ENCODE measurements at places on chromosomes 7 and 10. TPM values are rescaled to one million over a fixed set of nuclear protein-coding genes. Genes with fewer than 3 reads are reported as not detected.

TEX47 gene
- total RNA-seq = not detected

DPYSL4 gene
- total RNA-seq = 47.1 TPM

ASIC3 gene
- total RNA-seq = not detected

SFRP4 gene
- 5.2 TPM for total RNA-seq

C10orf53 gene
- not detected for total RNA-seq

ASB10 gene
- not detected for total RNA-seq

CHAT gene
- total RNA-seq = not detected

EGR2 gene
- 4.9 TPM for total RNA-seq

LIPM gene
- total RNA-seq = not detected

INA gene
- total RNA-seq = 0.36 TPM

C7orf57 gene
- not detected for total RNA-seq

UBTD1 gene
- 36.5 TPM for total RNA-seq

STOX1 gene
- not detected for total RNA-seq

ASZ1 gene
- total RNA-seq = not detected

RASSF4 gene
- total RNA-seq = 18.6 TPM

CACNA2D1 gene
- 69.7 TPM for total RNA-seq

SDK1 gene
- total RNA-seq = 0.72 TPM

PSAP gene
- 878 TPM for total RNA-seq

DHX32 gene
- total RNA-seq = 34.0 TPM

C1GALT1 gene
- 30.0 TPM for total RNA-seq

RET gene
- total RNA-seq = under 0.01 TPM

CLCN1 gene
- total RNA-seq = not detected

CLDN3 gene
- not detected for total RNA-seq

TEX36 gene
- not detected for total RNA-seq

TWNK gene
- total RNA-seq = 12.0 TPM

MYO3A gene
- not detected for total RNA-seq

AKR1D1 gene
- not detected for total RNA-seq

FEZF1 gene
- total RNA-seq = not detected

GNGT1 gene
- not detected for total RNA-seq

AP4M1 gene
- 23.0 TPM for total RNA-seq

PLEKHS1 gene
- not detected for total RNA-seq

KIN gene
- 2.8 TPM for total RNA-seq

VKORC1L1 gene
- total RNA-seq = 16.5 TPM

SPACDR gene
- not detected for total RNA-seq

C7orf33 gene
- total RNA-seq = not detected

TMEM236 gene
- under 0.01 TPM for total RNA-seq

SPDYE2B gene
- total RNA-seq = not detected

MMP21 gene
- total RNA-seq = not detected

FAM204A gene
- total RNA-seq = 35.9 TPM

SLC39A12 gene
- total RNA-seq = not detected

CXCL12 gene
- 255 TPM for total RNA-seq

OR2A42 gene
- not detected for total RNA-seq

OPN4 gene
- total RNA-seq = not detected

CYP17A1 gene
- total RNA-seq = not detected

YWHAG gene
- total RNA-seq = 80.5 TPM

UTF1 gene
- not detected for total RNA-seq

SLC18A3 gene
- 1.3 TPM for total RNA-seq

ZNHIT1 gene
- total RNA-seq = 135 TPM

Measured in cardiac atrium fibroblast (primary cell).